ENCODE measurements at places on chromosomes 13 and 19.

- H3K36me3 ChIP-seq = no peaks in the 10 kb centered on the region
- H3K27ac ChIP-seq = no peak overlapping the region
- peaks cover 8% of the 10 kb centered on the region for H3K4me1 ChIP-seq
- H3K27me3 ChIP-seq = peaks cover 43% of the 10 kb centered on the region
These were observed 4.2 kb downstream of the ATP4A start for GRCh38 chr19:35559281-35559659.

GRCh38 chr13:71702253-71702652, 164.8 kb downstream of the DACH1 start:
- no peak overlapping the region for H3K27ac ChIP-seq
- no peaks in the 10 kb centered on the region for H3K4me1 ChIP-seq
- H3K4me3 ChIP-seq = no peak overlapping the region
- DNase-seq = no peak
- no peaks in the 10 kb centered on the region for H3K27me3 ChIP-seq

GRCh38 chr13:27079421-27079958, 92.1 kb downstream of the USP12 start:
- H3K4me3 ChIP-seq = no peak overlapping the region
- no peak for DNase-seq
- H3K4me1 ChIP-seq = peaks cover 12% of the 10 kb centered on the region
- H3K27ac ChIP-seq = no peak overlapping the region
- H3K27me3 ChIP-seq = no peaks in the 10 kb centered on the region

DNA sequence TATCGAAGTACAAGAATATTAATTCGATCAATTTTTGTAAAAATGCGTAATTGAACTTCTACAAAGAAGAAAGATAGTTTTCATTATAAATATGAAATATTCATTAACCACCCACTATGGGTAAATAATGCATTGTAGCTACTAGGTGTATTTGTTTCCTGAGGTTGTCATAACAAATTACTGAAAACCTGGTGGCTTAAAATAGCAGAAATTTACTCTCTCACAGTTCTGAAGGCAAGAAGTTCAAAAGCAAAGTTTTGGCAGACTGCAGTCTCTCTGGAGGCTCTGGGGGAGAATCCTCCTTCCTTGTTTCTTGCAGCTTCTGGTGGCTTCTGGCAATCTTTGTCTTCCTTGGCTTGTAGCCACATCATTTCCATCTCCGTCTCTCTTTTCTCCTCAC, 99.2 kb upstream of the MIR17HG start:
- H3K4me3 ChIP-seq = no peak overlapping the region
- no peaks in the 10 kb centered on the region for H3K36me3 ChIP-seq
- H3K27ac ChIP-seq = no peak overlapping the region
- H3K27me3 ChIP-seq = peaks cover 5% of the 10 kb centered on the region
- H3K4me1 ChIP-seq = no peaks in the 10 kb centered on the region
- no peak for DNase-seq

- H3K36me3 ChIP-seq = no peaks in the 10 kb centered on the region
- H3K27me3 ChIP-seq = peaks cover 7% of the 10 kb centered on the region
- H3K4me3 ChIP-seq = peak overlapping the region; percentile 0
- DNase-seq = no peak
- peaks cover 26% of the 10 kb centered on the region for H3K4me1 ChIP-seq
- peak overlapping the region; percentile 13 for H3K27ac ChIP-seq
These were observed 5.4 kb upstream of the PLAUR start for GRCh38 chr19:43675269-43675879.

- DNase-seq = no peak
- H3K4me1 ChIP-seq = peaks cover 3% of the 10 kb centered on the region
- no peak overlapping the region for H3K27ac ChIP-seq
- peaks cover 27% of the 10 kb centered on the region for H3K27me3 ChIP-seq
These were observed 2.0 kb downstream of the CNN1 start for GRCh38 chr19:11540645-11541044.

DNA sequence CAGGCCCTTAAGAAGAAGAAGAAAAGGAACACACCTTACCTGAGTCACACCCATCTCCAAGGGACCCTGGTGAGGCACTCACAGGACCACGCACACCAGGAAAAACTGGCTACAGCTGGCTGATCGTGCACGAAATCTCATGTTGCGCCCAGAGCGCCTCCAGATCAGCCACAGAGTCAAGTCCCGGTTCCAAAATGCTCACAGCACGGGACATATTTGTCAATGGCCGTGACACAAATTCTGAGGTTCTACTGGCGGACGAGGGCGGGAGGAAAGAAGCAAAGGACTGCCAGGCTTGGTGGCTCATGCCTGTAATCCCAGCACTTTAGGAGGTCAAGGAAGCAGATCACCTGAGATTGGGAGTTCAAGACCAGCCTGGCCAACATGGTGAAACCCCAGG, 21.5 kb downstream of the SH3GL1 start:
- H3K36me3 ChIP-seq = peaks cover 20% of the 10 kb centered on the region
- H3K4me1 ChIP-seq = peaks cover 75% of the 10 kb centered on the region
- H3K4me3 ChIP-seq = peak overlapping the region; percentile 77

- H3K4me1 ChIP-seq = no peaks in the 10 kb centered on the region
- no peaks in the 10 kb centered on the region for H3K36me3 ChIP-seq
- peak; percentile 28 for DNase-seq
- H3K27ac ChIP-seq = no peak overlapping the region
These were observed 25.0 kb upstream of the FXYD3 start for GRCh38 chr19:35090506-35091214.

GRCh38 chr13:110506859-110507566, 54.5 kb downstream of the RAB20 start:
- no peak overlapping the region for H3K27ac ChIP-seq
- DNase-seq = no peak
- H3K36me3 ChIP-seq = no peaks in the 10 kb centered on the region

DNA sequence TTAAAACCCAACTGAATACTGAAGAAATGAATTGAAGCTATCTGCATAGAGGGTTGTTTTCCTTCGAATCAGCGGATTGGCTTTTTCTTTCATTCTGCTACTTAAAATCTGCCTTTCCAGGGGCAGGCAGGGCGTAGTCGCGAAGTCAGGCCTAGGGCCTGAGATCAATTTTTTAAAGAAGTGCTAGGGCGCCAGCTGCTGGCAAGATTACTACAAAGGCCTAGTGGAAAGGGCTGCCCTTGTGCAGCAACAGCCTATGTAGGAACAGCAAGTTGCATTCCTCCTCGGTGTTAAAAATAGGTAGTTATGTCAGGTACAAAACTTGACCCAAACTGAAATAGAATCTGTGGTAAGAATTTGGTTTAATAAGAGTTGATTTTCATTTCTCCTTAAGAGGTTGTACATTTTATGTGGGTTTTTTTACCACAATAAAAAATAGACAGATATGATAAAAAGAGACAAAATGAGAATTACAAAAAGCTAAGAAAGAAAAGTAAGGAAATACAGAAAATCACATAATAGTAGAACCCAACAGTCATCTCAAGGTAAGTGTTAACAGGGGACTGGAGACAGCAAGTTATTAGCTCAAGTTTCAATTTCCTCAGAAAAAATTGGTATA, 9.5 kb upstream of the URAD start:
- H3K27me3 ChIP-seq = no peaks in the 10 kb centered on the region
- no peak overlapping the region for H3K27ac ChIP-seq
- no peaks in the 10 kb centered on the region for H3K36me3 ChIP-seq
- no peak overlapping the region for H3K4me3 ChIP-seq
- no peaks in the 10 kb centered on the region for H3K4me1 ChIP-seq

- peaks cover 23% of the 10 kb centered on the region for H3K27me3 ChIP-seq
- no peak for DNase-seq
- H3K36me3 ChIP-seq = no peaks in the 10 kb centered on the region
- H3K4me1 ChIP-seq = no peaks in the 10 kb centered on the region
These were observed 68.6 kb downstream of the ERCC5 start for GRCh38 chr13:102914339-102914930.

- no peaks in the 10 kb centered on the region for H3K27me3 ChIP-seq
- H3K4me1 ChIP-seq = no peaks in the 10 kb centered on the region
- no peak overlapping the region for H3K27ac ChIP-seq
These were observed 198.1 kb downstream of the OXGR1 start for GRCh38 chr13:96796091-96796633.

GRCh38 chr13:105070452-105070851, 1465.0 kb downstream of the EFNB2 start:
- no peak for DNase-seq
- no peak overlapping the region for H3K27ac ChIP-seq
- no peaks in the 10 kb centered on the region for H3K36me3 ChIP-seq
- no peaks in the 10 kb centered on the region for H3K27me3 ChIP-seq

DNA sequence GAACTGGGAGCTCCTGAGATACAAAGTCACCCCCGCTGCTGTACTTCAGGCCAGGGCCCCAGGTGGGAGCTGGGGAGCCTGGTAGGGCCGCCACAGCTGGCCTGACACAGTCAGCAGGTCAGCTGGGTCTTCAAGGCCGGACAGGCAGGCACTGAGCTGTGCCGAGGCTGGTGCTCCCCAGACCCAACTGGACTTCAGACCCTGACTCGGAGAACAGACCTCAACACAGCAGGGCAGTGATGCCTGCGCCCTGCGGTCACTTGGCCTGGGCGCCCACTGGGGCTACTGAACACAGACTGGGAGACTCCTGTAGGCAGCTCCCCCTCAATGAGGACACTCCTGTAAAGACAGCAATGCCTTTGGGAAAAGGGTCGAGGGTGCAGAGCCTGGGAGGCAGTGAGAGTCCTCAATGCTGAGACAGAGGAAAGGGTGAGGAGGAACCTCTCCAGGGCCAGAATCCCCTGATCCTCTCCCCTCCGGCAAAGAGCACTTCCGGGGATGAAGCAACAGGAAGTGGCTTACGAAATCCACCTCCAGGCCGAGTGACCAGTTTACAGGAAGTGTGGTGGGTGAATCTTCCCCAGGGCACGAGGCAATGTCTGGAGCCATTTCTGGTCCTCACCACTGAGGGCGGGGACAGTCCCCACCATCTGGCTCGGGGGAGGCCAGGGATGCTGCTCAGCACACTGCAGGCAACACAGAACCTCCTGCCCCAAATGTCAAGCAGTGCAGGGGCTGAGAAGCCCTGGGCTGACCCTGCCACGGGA, 40.8 kb upstream of the ISYNA1 start:
- peak overlapping the region; percentile 77 for H3K27ac ChIP-seq
- no peaks in the 10 kb centered on the region for H3K27me3 ChIP-seq
- DNase-seq = peak; percentile 74

DNA sequence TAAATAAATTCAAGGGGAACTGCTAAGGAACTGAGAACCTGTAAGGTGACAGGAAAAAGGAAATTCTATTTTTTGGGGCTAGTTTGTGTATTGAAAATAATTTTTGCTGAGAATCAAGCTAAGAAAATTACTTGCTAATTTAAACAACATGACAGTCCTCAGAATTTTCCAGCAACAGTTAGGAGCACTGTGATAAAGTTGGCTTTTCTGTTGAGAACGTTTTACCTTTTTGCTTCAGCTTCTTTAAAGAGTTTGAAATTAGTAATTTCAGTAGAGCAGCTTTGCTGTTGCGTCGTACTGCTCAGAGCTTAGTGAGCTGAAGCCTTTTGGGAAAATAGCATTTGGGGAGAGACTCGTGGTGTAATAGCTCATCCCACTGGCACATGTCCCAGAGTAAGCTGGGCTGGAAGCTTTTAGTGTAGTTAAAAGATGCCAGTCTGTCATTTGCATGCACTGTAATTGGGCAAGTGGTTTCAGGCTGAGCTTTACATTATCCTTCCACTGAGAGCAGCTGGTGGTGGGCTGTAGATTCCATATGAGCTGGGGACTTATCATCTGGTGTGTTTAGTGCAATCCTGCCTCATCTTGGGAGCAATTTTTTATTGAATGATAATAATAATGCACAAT, 69.8 kb downstream of the LRCH1 start:
- H3K27me3 ChIP-seq = no peaks in the 10 kb centered on the region

All from activated CD4-positive, alpha-beta memory T cell treated with anti-CD3 and anti-CD28 coated beads, Interleukin-2, amount 10 ng/mL, durations not matched to agents 7 days and 5 days (primary cell).